AG09319 (cell line): ENCODE measurements at places on chromosomes 1 and 21.

GRCh38 chr1:35524106-35524505 is 33.1 kb downstream of the KIAA0319L start:
- no peak for DNase-seq

GRCh38 chr1:102336602-102337001 is 339.9 kb upstream of the OLFM3 start:
- no peak for DNase-seq

GRCh38 chr1:30525971-30526651 is 197.3 kb downstream of the MATN1 start:
- peak; percentile 38 for DNase-seq

- DNase-seq: no peak
These were observed 30.2 kb downstream of the LPAR3 start for GRCh38 chr1:84862810-84863251.

DNA sequence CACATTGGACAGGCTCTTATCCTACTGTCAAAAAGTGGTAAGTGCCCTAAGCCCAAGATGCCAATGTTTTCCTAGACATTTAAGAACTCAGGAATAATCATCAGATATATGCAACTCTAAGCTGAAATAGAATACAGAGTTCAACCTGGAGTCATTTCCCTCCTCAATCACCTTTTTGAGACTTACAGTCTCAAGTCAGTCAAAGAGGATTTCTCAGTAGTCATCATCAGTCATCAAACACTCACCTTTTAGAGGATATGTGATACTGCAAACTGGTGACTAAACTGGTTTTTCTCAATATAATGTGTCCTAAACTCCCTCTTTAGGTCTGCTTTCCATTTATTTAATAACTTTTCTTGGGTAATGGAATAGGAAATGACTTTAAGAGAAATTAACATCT is 145.3 kb upstream of the ADAMTS5 start:
- no peak for DNase-seq

GRCh38 chr1:66752000-66752592 is at the start of gene DYNLT5:
Gene DYNLT5 (plus strand): TSS chr1:66752459. CDS start chr1:66754659, 2,200 bp downstream.
- no peak for DNase-seq
